Stimulated activated naive CD4-positive, alpha-beta T cell treated with Interleukin-2 at 50 U/mL for 16 hours (primary cell): ENCODE measurements at places on chromosomes 16 and 17.

GRCh38 chr16:84648595-84649510 is 542 bp downstream of the KLHL36 start:
- peak; percentile 35 for DNase-seq

- no peak for DNase-seq
These were observed 201.7 kb upstream of the NLRP1 start for GRCh38 chr17:5785867-5786509.

DNA sequence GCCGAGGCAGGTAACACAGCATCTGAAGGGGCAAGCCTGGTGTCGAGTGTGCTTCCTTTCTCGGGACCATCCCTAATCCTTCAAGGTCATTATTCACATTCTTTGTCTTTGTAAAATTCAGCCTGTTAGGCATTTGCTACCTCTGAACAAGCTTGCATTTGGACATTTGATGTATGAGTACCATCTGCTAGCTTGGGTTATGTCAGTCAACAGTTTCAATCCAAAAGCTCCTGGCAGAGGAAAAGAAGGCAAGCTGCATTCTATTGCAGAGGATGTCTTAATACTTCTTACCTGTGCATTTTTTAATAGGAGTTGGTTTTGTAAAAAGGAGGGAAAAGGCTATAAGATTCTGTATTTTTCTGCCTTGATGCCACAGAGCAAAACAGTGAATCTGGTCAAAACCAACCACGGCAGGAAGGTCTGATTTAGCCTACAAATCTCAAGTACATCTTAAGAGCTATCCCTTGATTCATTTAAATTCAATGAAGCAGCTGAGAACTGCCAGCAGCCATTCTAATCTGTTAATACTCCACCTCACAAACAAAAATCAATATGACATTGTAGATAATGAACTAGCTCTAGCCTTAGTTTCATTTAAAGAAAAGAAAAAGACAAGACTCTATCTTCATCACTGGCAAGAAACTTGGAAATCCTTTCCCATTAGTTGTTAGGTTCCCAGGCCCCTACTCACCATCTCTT is 39.0 kb downstream of the TEX2 start:
- DNase-seq, result no peak

GRCh38 chr16:70152578-70153302 is 20.8 kb upstream of the CLEC18C start:
- DNase-seq, result no peak

- DNase-seq, result no peak
These were observed 41.0 kb upstream of the CHMP6 start for GRCh38 chr17:80950466-80951120.

DNA sequence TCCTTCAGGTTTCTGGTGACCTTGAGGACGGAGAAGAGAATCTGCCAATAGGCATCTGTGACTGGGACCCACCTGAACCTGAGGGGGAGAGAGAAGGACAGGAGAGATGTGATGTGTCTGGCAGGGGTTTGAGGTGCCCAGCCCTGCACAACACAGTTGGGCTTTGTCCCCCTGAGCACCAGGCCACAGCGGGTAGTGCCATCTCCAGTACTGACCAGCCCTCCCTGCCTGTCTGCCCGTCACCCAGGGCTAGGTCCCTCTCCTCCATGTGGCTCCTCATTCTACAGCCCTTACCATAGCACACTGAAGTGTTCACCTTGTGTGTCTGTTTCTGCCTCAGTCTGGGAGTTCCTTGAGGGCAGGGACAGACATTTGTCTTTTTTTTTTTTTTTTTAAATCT is 30.8 kb downstream of the NLRP1 start:
- no peak for DNase-seq

DNA sequence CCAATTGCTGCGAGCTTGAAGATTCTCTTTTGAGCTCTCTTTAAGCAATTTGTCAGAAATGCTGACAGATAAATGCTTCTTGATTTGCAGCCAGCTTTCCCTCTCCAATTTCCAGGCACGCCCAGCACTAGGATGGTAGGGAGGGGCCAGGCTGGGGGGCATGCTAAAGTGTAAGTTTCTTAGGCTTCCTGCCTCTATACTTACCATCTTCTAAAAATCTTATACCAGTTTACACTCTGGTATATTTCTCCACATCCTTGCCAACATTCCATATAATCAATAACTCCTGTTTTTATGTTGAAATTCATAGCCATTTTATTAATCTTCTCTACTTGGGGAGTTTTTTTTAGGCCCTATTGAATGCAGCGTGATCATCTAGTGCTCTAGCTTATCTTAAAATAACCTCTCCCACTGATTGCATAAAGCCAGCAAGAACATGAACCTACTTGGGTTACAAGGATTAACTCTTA is 17.5 kb downstream of the ACSF2 start:
- no peak for DNase-seq

DNA sequence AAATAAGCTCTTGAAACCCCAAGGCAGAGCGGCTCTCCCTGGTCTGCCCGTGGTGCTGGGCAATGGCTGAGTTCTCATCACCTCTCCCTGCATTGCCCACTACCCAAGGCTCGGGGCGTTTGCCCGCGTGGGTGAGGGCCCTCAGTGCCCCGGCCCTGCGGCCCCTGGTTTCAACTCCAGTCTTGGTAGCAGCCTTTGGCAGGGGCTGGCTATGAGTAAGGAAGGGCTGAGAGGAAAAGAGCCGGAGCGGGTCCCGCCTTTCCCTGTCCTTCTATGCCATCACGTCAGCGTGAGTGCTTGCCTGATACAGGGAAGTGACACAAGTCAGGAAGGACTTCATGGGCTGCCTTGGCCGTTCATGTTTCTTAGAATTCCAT is 71.7 kb upstream of the CBX4 start:
- DNase-seq, result no peak
